ENCODE measurements at places on chromosomes 4 and X. TPM values are rescaled to one million over a fixed set of nuclear protein-coding genes. Genes with fewer than 3 reads are reported as not detected.

Gene BOD1L1
- polyA plus RNA-seq = 35.4 TPM

Gene TMSB15C
- polyA plus RNA-seq = 3.4 TPM

Gene CLCN4
- 15.7 TPM for polyA plus RNA-seq

Gene MAP9
- polyA plus RNA-seq = 6.0 TPM

Gene POU3F4
- not detected for polyA plus RNA-seq

Gene SULT1B1
- 0.41 TPM for polyA plus RNA-seq

Gene FAM200B
- 33.7 TPM for polyA plus RNA-seq
